ENCODE measurements at places on chromosomes 12 and 14.

- no peak for DNase-seq
Measured at GRCh38 chr12:46233423-46233822, 35.4 kb downstream of the SLC38A1 start.

- no peak for DNase-seq
Measured at GRCh38 chr12:76317976-76318375, 30.2 kb downstream of the BBS10 start.

DNA sequence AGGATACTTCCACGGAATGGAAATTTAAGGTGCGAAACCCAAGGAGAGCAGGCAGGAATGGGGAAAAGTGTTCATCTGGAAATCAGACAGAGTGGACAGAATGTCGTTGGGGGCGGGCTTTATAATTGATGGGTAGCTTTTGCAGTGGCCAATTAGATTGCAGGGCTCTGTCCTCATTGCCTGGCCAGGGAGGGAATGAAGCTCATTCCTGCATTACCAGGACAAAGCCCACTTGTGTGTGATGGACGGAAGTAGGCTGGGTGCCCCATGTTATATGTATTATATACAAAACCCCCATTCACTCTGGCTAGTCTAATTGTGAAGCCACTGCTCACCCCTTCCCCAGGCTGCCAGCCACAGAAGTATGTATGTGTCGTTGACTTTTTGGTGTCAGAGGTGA, 23.6 kb downstream of the ZNF664 start:
- no peak for DNase-seq

- DNase-seq, result no peak
Measured at GRCh38 chr12:130873825-130874224, 2.0 kb downstream of the RAN start.

DNA sequence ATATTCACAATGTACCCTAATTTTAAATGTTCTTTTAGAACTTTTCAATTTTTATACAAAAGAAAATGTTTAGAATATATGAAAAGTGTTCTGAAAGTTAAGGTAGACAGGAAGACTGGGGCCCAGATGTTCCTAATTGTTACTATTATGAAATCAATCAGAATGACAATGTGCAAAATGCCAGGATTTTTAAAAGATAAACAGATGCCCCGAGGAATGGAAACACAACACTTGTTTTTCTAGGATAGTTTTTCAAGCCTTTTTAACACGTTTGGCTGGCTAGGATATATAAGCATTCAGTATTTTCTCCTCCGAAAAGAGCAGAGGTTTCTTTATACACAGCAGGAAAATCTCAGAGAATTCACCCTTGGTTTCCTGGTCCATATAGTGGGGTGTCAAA, 106.8 kb downstream of the ESR2 start:
- no peak for DNase-seq

GRCh38 chr12:116962197-116962596, 51.4 kb downstream of the FBXW8 start:
- no peak for DNase-seq

GRCh38 chr12:76025601-76026575, 5.7 kb downstream of the PHLDA1 start:
- DNase-seq, result no peak

- no peak for DNase-seq
Measured at GRCh38 chr12:47987411-47988072, 16.7 kb downstream of the COL2A1 start.

DNA sequence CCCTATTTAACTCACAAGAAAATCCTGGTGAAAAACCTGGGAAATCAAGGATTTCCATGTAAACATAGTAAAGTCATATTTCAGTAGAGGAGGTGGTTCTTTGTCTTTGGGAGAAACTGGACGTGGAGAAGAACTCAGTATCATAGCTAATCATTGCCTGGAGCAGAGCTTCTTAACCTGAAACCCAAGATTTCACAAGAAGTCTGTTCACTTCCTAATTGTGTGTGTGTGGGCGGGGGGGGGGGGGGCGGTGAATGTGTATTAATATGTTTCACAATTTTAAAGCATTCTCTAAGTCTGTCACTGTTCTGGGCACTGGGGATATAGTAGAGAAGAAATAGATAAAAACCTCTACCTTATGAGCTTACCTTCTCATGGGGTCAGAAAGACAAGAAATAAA, 96.7 kb upstream of the PPP4R3A start:
- no peak for DNase-seq

GRCh38 chr12:126243814-126244440, 1178.7 kb downstream of the AACS start:
- no peak for DNase-seq

DNA sequence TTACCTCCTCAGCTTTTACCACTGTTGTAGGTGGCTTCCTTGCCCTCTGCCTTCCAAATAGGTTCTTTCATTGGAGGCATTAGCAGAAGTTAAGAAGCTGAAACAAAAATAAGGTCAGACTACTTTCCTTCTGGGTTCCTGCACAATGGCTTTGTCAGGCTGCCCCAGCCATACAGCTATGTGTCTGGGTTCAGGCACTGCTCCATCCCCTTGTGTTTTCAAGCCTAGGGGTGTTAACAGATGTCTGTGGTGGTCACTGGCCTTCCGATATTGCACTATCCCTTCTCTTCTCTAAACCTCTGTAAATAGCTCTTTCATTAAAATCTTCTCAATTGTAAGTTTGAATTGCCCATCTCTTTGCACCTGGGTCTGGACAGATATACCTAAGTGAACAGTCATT, 728.9 kb downstream of the SLC16A7 start:
- no peak for DNase-seq

GRCh38 chr14:78119440-78119839, 50.7 kb upstream of the NRXN3 start:
- no peak for DNase-seq

DNA sequence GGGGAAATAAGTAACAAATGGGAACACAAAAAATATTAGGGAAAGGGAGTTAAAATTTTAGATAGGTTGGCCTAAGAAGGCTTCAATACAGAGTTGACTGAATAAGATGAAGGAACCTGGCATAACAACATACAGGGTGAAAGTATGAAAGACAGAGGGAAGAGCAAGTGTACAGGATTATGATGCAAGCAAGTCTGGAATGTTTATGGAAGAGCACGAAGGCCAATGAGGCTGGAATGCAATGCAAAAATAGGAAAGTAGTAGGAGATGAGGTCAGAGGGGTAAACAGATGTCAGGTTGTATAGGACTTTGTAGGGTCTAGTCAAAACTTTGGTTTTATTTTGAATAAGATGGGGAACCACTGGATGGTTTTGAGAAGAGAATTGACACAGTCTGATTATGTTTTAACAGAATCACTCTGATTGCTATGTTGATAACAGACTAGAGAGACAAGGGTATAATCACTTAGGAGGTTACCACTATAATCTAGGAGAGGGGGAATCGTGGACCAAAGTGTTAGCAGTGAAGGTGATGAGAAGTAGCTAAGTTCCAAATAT, 96.8 kb downstream of the OSBPL8 start:
- DNase-seq, result no peak

DNA sequence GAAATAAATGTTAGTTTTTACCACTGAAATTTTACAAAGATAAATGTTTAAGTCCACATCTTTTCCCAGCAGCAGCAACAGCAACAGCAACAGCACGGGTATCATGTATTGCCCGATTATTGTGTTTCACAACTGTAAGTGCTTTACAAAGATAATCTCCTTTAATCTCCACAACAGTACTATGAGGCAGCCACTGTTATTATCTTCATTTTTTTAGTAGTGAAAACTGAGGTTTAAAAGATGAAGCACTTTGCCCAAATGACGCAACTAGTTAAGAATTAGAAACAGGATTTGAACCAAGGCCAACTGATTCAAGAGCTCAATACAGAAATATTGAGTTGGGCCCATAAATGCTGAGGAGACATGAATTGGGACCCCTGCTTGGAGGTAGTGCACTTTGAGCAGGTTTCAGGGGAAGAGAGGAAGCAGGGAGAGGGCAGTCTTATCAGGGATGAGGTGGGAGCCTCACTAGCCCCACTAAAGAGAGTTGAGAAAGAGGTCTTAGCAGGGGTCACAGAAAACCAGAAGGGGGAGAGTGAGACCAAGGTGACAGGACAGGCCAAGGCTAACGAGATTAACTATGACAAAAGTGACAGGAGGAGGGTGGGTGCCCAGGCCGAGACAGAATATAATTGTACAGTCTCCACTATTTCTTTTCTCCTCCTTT, 15.3 kb downstream of the KRT2 start:
- no peak for DNase-seq

- no peak for DNase-seq
Measured at GRCh38 chr14:69281450-69282169, 21.7 kb downstream of the GALNT16 start.

- no peak for DNase-seq
Measured at GRCh38 chr14:24978862-24979724, 70.9 kb downstream of the STXBP6 start.

GRCh38 chr12:113702836-113703235, 231.2 kb upstream of the LHX5 start:
- DNase-seq, result no peak

DNA sequence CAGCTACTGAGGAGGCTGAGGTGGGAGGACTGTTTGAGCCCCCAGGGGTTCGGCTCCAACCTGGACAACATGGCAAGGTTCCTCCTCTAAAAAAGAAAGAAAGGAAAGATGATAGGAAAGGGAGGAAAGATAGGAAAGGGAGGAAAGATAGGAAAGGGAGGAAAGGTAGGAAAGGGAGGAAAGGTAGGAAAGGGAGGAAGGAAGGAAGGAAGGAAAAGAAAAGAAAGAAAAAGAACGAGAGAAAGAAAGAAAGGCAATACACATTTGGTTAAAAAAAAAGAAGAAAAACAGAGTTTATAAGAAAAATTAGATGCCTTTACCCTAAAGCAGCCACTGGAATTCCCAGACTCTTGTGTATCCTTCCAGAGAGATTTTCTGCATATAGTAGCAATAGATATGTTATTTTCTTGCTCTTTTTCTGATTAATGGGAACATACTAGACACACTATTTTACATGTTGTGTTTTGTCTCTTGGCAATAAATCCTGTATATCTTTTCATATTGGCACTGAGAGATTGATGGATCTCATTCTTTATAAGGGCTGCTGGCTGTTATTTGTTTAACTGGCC, 12.2 kb downstream of the HNF1A start:
- no peak for DNase-seq

- DNase-seq, result no peak
Measured at GRCh38 chr12:117842630-117843029, 126.2 kb downstream of the KSR2 start.

DNA sequence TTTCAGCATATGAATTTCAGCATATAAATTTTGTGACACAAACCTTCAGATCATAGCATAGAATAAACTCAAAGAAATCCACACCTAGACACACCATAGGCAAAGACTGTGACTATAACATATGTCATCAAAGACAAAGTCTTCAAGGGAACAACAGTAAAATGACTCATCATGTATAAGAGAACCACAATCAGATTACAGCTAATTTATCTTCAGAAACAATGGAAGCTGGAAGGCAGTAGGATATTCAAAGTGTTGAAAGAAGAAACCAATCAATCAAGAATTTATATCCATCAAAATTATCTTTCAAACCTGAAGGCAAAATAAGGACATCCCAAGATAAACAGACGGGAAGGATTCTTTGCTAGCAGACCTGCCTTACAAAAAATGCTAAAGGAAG, 29.0 kb downstream of the DLK1 start:
- no peak for DNase-seq

GRCh38 chr14:94423453-94424056, 29.0 kb downstream of the SERPINA11 start:
- DNase-seq, result peak; percentile 38

DNA sequence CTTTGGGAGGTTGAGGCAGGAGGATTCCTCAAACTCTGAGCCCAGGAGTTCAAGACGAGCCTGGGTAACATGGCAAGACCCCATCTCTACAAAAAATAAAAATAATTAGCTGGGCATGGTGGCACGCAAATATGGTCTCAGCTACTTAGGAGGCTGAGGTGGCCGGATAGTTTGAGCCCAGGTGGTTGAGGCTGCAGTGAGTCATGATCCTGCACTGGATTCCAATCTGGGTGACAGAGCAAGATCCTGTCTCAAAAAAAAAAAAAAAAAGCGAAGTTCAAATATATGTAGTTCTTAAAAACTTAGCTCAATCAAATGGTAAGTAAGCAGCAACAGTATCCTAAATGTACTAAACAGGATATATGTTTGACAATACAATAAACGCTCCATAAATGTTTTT, 85.5 kb upstream of the SSTR1 start:
- DNase-seq, result no peak

DNA sequence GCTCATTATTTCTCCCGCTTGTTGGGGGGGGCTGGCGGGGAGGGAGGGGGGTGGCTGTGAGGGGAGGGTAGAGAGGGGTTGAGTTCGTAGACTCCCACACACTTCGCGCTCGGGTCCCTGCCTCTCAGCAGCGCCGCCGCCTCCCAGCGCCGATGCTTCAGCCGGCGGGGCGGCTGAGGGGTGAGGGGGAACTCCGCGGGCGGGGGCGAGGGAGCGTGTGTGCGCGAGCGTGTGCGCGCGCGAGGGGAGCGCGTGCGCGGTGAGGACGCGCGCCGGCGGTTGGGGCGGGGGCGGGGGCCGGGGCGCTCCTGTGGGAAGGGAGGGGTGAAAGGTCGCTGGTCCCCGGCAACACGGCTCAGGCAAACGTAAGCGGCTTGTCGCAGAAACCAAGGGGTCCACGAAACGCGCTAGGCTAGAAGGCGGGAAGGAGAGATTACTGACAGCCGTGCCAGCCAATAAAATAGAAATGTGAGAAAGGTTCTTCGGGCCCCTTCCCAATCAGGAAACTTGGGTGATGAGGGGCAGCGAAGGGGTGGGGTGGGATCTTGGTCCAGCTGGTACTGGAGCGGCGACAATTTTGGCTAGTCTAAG, 343 bp upstream of the NOVA1 start:
- peak; percentile 96 for DNase-seq

DNA sequence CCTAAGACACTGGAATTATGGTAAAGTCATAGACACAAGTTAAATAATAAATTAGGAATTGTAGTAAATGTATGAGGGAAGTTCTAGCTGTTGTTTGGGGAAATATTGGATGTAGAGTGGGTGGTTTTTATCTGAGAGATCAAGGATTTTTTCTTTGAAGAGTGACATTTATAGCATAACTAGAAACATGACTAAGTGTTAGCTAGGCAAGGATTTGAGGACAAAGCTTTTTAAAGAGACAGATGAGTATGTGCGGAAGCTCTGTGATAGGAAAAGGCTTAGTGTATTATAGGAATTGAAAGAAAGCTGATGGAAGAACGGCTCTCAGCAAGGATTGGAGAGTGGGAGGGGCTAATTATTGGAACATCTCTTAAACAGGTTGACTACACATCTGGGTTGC, 24.5 kb downstream of the PDZRN4 start:
- DNase-seq, result no peak

DNA sequence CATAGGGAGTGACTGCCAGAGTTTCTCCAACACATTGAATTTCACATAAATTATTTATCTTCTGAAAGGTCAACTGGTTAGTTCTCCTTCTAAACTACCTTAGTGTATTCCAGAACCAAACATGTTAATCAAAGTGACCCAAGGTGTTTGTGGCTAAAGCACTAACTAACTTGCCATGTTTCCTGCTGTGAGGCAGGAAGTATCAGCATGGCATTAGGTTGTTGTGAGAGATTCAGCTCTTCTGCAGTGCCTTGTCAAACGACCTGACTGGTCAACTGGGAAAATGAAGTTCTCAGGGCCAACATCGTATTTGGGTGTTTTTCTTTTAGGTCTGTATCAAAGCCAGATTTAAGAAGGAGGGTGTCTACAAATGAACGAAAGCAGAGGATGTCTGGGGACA, 448.1 kb downstream of the APAF1 start:
- no peak for DNase-seq

- DNase-seq, result no peak
Measured at GRCh38 chr12:78290606-78291345, 460.1 kb downstream of the NAV3 start.

GRCh38 chr12:88752183-88752582, 171.9 kb upstream of the KITLG start:
- no peak for DNase-seq
